ENCODE measurements at places on chromosomes 1 and 21. TPM values are rescaled to one million over a fixed set of nuclear protein-coding genes. Genes with fewer than 3 reads are reported as not detected.

FAM151A gene
- 25.7 TPM for total RNA-seq

GRCh38 chr1:159532922-159533321 is 2.9 kb downstream of the OR10J5 start:
- H3K27ac ChIP-seq = no peak overlapping the region
- no peaks in the 10 kb centered on the region for H3K27me3 ChIP-seq
- no peaks in the 10 kb centered on the region for H3K36me3 ChIP-seq
- H3K4me3 ChIP-seq = no peak overlapping the region
- DNase-seq = no peak

GRCh38 chr1:16208270-16208987 is 4.0 kb downstream of the ARHGEF19 start:
- H3K4me1 ChIP-seq = peaks cover 5% of the 10 kb centered on the region
- no peak for DNase-seq
- no peaks in the 10 kb centered on the region for H3K36me3 ChIP-seq
- no peak overlapping the region for H3K4me3 ChIP-seq

SLC35D1 gene
- total RNA-seq = 33.4 TPM

DNA sequence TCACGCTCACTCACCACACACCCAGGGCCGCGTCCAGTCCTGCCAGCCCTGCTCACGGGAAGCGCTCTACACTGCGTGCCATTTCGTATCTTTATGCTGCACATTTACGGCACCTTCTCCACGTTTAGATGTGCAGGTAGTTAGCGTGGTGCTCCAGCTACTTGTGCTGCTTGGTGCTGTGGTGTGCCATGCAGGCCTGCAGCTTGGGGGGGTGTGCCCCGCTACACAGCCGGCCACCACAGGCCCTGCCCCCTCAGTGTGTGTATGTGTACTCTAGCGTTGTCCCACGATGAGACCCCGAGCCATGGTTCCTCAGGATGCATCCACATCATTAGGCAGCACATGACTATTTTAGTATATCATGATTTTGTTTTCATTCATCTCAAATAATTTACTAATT is 38.3 kb downstream of the SNAP47 start:
- H3K27me3 ChIP-seq = no peaks in the 10 kb centered on the region
- no peaks in the 10 kb centered on the region for H3K4me1 ChIP-seq
- H3K4me3 ChIP-seq = no peak overlapping the region
- H3K27ac ChIP-seq = no peak overlapping the region

GRCh38 chr1:173050865-173051264 is at the start of gene TNFSF18:
TNFSF18 (minus strand) TSS chr1:173050941; CDS start chr1:173050896, 45 bp downstream.
- DNase-seq = no peak
- H3K27me3 ChIP-seq = no peaks in the 10 kb centered on the region
- H3K27ac ChIP-seq = no peak within 1 kb of the TSS
- H3K36me3 ChIP-seq = no peaks in the 10 kb centered on the region
- no peak within 1 kb of the TSS for H3K4me3 ChIP-seq

- H3K27me3 ChIP-seq = no peaks in the 10 kb centered on the region
- no peaks in the 10 kb centered on the region for H3K4me1 ChIP-seq
- no peak overlapping the region for H3K4me3 ChIP-seq
- DNase-seq = no peak
- H3K27ac ChIP-seq = no peak overlapping the region
Measured at GRCh38 chr1:84363622-84364021, 34.7 kb upstream of the DNASE2B start.

DNA sequence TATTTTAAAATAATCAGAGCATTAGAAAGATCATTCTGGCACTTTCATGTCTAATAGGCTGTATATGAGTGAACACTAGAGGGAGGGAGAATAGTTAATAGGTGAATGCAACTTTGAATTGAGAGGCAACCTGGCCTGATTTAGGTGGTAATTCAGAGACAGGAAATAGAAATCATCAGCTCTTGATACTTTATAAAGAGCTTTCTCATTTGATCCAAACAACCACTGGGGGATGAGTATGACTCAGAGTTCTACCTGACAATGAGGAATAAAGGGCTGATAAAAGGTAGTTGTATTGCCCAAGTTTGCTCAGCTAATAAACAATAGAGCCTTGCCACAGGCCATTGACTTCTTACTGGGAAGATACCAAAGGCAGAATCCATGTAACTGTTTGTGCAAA is 5.2 kb upstream of the FAM89A start:
- H3K27me3 ChIP-seq = no peaks in the 10 kb centered on the region
- no peaks in the 10 kb centered on the region for H3K36me3 ChIP-seq
- no peak for DNase-seq
- H3K27ac ChIP-seq = no peak overlapping the region
- no peaks in the 10 kb centered on the region for H3K4me1 ChIP-seq
- H3K4me3 ChIP-seq = no peak overlapping the region

FNBP1L gene
- total RNA-seq = 63.7 TPM

DNA sequence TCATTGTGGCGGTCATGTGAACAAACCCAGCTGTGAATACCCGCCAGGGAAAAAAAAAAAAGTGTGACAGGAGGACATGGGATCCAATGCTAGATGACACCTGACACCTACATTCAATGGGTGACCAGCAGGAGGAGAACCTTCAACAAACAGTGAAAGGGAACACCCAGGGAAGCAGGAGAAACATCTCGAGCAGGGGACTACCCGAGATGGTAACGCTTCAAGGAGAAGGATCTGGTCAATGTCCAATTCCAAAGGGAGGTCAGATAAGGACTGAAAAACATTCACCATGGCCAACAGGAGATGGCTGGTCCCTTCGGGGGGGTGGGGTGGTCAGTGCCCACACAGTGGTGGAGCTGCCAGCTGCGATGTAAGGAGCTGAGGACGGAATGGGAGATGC is 46.3 kb downstream of the PTPN14 start:
- no peaks in the 10 kb centered on the region for H3K27me3 ChIP-seq
- H3K36me3 ChIP-seq = no peaks in the 10 kb centered on the region
- DNase-seq = no peak
- no peak overlapping the region for H3K4me3 ChIP-seq
- no peak overlapping the region for H3K27ac ChIP-seq
- H3K4me1 ChIP-seq = no peaks in the 10 kb centered on the region

C21orf58 gene
- total RNA-seq = 4.6 TPM

DNA sequence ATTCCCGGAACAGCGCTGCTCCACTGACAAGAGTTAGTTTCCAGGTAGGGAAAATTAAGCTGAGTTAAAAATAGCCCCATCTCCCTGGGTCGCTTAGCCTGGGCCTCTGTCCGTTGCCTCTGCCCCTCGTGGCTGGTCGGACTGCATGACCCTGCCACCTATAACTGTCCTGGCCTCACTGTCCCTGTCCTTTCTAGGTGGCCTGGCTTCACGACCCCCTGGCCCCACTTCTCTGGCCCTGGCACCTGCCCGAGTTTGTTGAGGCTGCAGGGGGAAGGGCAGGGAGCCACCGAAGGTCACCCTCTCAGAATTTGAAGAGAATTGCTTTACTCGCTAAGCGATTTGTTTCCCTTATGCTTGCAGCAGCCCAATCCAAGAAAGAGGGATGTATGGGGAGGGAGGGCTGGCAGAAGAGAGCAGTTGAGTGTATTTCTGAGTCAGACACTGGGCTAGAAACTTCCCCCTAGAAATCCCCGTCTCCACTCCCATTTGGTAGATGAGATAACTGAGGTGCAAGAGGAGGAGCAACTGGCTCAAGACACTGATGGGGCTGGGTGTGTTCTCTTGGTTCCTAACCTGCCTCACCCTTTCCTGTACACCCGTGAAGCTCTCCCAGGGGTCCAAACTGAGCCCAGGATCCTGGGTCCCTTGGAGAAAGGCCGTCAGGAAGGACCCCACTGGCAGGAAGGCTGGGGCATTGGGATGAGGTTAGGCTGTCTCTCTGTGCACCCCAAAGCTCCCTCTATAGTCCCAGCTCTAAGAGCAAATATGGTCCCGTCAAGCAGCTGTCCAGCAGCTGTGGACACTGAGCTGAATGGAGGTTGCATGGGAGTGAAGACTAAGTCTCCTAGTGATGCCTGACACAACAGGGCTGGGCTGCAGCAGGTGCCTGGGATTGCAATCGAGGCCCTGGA is 2.9 kb upstream of the EDN2 start:
- H3K36me3 ChIP-seq = no peaks in the 10 kb centered on the region
- no peak overlapping the region for H3K4me3 ChIP-seq
- DNase-seq = no peak
- H3K27ac ChIP-seq = no peak overlapping the region
- H3K4me1 ChIP-seq = no peaks in the 10 kb centered on the region

GRCh38 chr1:234726359-234726943 is 116.5 kb upstream of the IRF2BP2 start:
- H3K27ac ChIP-seq = peak overlapping the region; percentile 82
- peaks cover 20% of the 10 kb centered on the region for H3K4me1 ChIP-seq
- no peaks in the 10 kb centered on the region for H3K36me3 ChIP-seq
- no peaks in the 10 kb centered on the region for H3K27me3 ChIP-seq
- no peak overlapping the region for H3K4me3 ChIP-seq

MEF2D gene
- total RNA-seq = 46.8 TPM

GNAT2 gene
- total RNA-seq = not detected

GRCh38 chr1:26724926-26725325 is 29.1 kb downstream of the ARID1A start:
- H3K36me3 ChIP-seq = no peaks in the 10 kb centered on the region
- no peak for DNase-seq
- H3K27ac ChIP-seq = no peak overlapping the region
- peaks cover 37% of the 10 kb centered on the region for H3K4me1 ChIP-seq

RYR2 gene
- 0.53 TPM for total RNA-seq

GRCh38 chr1:74333244-74333643 is 98.1 kb downstream of the TNNI3K start:
- no peak for DNase-seq
- no peaks in the 10 kb centered on the region for H3K27me3 ChIP-seq
- no peak overlapping the region for H3K27ac ChIP-seq
- no peaks in the 10 kb centered on the region for H3K36me3 ChIP-seq
- H3K4me1 ChIP-seq = no peaks in the 10 kb centered on the region
- no peak overlapping the region for H3K4me3 ChIP-seq

Measured in Peyer's patch (tissue), 4 donors.